ENCODE measurements at places on chromosomes 3 and 15. TPM values are rescaled to one million over a fixed set of nuclear protein-coding genes. Genes with fewer than 3 reads are reported as not detected.

DNA sequence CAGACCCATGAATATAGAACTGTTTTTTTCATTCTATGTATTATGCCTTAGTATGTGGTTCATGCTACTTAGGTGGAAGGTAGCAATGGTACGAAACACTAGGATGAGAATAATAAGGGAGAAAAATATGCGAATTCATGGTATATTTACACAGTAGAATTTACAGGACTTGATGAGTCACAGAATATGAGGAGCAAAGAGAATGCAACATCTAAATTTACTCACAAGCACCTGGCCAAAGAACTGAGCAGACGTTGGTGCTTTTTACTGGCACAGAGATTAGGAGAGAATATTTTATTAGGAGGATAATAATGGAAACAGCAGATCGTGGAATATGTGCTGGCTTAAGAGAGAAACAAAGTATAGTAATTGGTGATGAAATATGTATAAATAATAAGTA is 785.4 kb upstream of the ROBO1 start:
- H3K27ac ChIP-seq = no peak overlapping the region
- no peak for DNase-seq
- no peaks in the 10 kb centered on the region for H3K27me3 ChIP-seq
- no peak overlapping the region for H3K4me3 ChIP-seq
- no peaks in the 10 kb centered on the region for H3K36me3 ChIP-seq

GRCh38 chr3:24435584-24435983 is 59.1 kb downstream of the THRB start:
- DNase-seq = no peak
- H3K4me3 ChIP-seq = no peak overlapping the region
- no peaks in the 10 kb centered on the region for H3K27me3 ChIP-seq
- H3K27ac ChIP-seq = no peak overlapping the region

SAMD7 gene
- total RNA-seq = not detected

DNA sequence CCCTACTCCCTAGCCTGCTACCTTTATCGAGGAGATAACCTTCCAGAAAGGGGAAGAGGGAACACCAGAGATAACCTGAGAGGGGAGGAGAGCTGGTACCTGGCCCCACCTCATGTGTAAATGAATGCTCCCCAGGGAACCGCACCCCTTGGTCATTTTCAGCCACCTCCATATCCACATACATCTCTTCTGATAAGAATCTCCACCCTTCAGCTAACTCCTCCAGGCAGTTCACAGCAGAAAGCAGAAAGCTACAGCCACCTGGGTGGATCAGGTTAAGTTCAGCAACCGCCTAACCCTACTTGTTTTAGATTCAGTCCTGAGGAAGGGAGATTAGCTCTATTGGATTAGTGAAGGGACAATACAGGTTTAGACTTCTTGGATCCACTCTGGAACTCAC is 38.0 kb upstream of the TIMP4 start:
- H3K27me3 ChIP-seq = no peaks in the 10 kb centered on the region
- no peaks in the 10 kb centered on the region for H3K36me3 ChIP-seq
- peak overlapping the region; percentile 86 for H3K27ac ChIP-seq
- DNase-seq = no peak
- H3K4me3 ChIP-seq = no peak overlapping the region

- DNase-seq = peak; percentile 81
- H3K27me3 ChIP-seq = no peaks in the 10 kb centered on the region
- H3K4me1 ChIP-seq = peaks cover 3% of the 10 kb centered on the region
- H3K27ac ChIP-seq = peak overlapping the region; percentile 10
- no peaks in the 10 kb centered on the region for H3K36me3 ChIP-seq
These were observed 46.9 kb upstream of the NEDD4 start for GRCh38 chr15:56040081-56041035.

DNA sequence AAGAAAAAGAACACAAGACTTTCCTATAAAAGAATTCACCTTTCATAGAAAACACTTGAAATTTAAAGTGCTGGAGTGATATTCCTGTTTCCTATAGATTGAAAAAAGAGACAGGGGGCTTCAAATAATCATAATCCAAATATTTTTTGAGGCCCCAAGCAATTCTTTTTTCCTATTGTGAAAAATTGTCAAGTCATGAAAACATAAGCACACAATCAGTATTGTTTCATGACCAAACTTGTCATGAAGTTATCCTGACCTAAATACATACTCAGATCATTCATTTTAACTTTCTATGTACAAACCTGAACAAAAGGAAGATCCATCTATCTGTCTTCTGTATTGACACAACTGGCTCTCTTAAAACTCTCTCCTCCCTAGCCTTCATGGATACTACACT is 57.9 kb downstream of the AGTR1 start:
- H3K27ac ChIP-seq = no peak overlapping the region
- no peak overlapping the region for H3K4me3 ChIP-seq
- DNase-seq = no peak
- peaks cover 10% of the 10 kb centered on the region for H3K27me3 ChIP-seq

DNA sequence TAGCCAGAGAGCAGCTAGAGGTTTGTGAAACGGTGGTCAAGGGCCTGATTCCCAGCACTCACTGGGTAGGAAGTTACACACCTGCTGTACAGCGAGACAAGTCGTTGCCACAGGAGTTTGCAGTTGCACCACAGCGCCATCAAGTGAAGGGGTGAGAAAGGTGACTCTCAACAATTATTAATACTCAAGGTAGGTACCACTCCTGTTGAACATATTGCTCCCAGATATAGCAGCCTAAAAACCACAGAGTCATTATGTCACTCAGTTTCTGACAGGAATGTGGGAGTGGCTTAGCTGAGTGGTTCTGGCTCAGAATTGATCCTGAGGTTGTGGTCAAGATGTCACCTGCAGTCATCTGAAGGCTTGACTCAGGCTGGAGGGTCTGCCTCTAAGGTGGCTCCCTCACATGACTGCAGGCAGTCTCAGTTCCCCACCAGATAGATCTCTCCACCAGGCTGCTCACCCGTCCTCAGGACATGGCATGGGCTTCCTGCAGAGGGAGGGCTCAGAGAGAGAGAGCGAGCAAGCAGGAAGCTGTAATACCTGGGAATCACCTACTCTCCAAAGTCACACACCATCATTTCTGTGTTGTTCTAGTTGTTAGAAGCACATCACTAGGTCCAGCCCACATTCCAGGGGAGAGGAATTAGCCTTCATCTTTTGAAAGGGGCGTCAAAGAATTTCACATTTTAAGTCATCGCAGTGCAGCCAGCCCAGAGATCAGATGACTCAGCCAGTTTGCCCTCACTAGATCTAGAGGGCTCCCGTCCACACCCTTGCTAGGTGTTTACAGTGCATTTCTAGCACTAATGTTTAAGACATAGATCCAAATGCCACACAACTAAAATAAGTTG is 17.0 kb upstream of the ANO10 start:
- H3K36me3 ChIP-seq = no peaks in the 10 kb centered on the region
- H3K4me1 ChIP-seq = no peaks in the 10 kb centered on the region
- H3K4me3 ChIP-seq = no peak overlapping the region
- no peak for DNase-seq
- no peak overlapping the region for H3K27ac ChIP-seq

DNA sequence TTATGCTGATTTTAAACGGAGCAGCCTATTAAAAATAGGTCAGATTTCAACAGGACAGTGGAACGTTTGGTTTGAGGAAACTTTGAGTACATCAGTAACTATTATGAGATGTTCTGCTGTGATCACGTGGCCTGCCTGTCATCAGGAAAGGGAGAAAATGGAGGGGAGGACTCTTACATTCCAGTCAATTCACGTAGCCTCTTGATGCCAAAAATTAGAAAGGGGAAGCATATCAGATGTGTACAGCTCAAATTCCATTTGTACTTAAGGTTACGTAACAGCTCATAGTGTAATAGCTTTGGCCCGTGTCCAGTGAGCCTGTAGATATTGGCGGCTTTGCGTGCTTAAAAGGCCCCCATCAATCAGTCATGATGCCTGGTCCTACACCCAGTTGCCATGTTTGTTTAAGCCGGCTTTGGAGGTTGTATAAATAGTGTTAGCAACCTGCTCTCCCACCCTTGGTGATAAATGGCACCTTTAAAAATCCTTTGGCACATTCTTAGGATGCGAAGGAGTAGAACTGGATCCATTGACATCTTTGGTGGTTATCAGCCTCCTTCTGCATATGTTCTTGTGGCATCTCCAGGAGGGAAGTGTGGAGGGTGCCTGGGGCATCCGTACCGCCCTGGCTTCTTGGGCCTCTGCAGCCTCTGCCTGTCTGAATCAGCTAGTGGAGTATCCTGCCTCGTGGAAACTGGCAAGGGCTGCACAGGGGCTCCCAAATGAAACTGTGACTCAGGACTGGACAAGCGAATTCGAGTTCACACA is 163.9 kb downstream of the THSD4 start:
- H3K27ac ChIP-seq = peak overlapping the region; percentile 26
- DNase-seq = no peak
- H3K4me1 ChIP-seq = peaks cover 28% of the 10 kb centered on the region
- H3K36me3 ChIP-seq = no peaks in the 10 kb centered on the region
- no peak overlapping the region for H3K4me3 ChIP-seq
- no peaks in the 10 kb centered on the region for H3K27me3 ChIP-seq

CPEB1 gene
- 19.5 TPM for total RNA-seq

MINAR1 gene
- 0.62 TPM for total RNA-seq

ZBTB47 gene
- 3.6 TPM for total RNA-seq

- DNase-seq = no peak
- no peaks in the 10 kb centered on the region for H3K4me1 ChIP-seq
- H3K36me3 ChIP-seq = no peaks in the 10 kb centered on the region
- no peaks in the 10 kb centered on the region for H3K27me3 ChIP-seq
- H3K27ac ChIP-seq = no peak overlapping the region
These were observed 2.0 kb downstream of the HHATL start for GRCh38 chr3:42700366-42701288.

EPHB3 gene
- total RNA-seq = 6.0 TPM

- H3K27me3 ChIP-seq = no peaks in the 10 kb centered on the region
- no peaks in the 10 kb centered on the region for H3K36me3 ChIP-seq
- no peak overlapping the region for H3K4me3 ChIP-seq
- no peaks in the 10 kb centered on the region for H3K4me1 ChIP-seq
- no peak overlapping the region for H3K27ac ChIP-seq
These were observed 92.5 kb upstream of the MBNL1 start for GRCh38 chr3:152176241-152176640.

- H3K4me1 ChIP-seq = no peaks in the 10 kb centered on the region
- no peaks in the 10 kb centered on the region for H3K27me3 ChIP-seq
- H3K27ac ChIP-seq = no peak overlapping the region
- H3K36me3 ChIP-seq = no peaks in the 10 kb centered on the region
- no peak overlapping the region for H3K4me3 ChIP-seq
These were observed 189.3 kb downstream of the PLCH1 start for GRCh38 chr3:155555479-155556060.

SMCO1 gene
- not detected for total RNA-seq

HESX1 gene
- total RNA-seq = 1.1 TPM

DNA sequence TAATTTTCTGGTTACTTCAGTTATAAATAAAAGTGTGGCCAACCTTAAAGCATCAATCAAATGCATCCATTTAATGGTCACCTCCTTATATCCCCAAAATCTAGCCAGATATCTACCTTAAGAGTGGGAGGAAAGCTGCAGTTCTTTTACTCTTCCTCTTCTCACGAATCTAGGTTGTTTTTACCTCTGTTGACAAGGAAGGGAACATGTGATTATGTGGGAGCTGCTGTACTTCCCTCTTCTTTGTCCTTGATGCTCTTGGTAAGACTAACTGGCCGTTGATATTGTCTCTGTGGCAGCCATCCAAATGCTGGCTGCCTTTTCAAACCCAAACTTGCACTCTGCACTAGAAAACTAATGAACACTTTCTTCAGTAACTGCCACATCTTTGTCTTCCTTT is 275.3 kb upstream of the CADM2 start:
- no peaks in the 10 kb centered on the region for H3K36me3 ChIP-seq
- no peak overlapping the region for H3K4me3 ChIP-seq
- no peak overlapping the region for H3K27ac ChIP-seq
- DNase-seq = no peak
- no peaks in the 10 kb centered on the region for H3K27me3 ChIP-seq
- H3K4me1 ChIP-seq = no peaks in the 10 kb centered on the region

DNA sequence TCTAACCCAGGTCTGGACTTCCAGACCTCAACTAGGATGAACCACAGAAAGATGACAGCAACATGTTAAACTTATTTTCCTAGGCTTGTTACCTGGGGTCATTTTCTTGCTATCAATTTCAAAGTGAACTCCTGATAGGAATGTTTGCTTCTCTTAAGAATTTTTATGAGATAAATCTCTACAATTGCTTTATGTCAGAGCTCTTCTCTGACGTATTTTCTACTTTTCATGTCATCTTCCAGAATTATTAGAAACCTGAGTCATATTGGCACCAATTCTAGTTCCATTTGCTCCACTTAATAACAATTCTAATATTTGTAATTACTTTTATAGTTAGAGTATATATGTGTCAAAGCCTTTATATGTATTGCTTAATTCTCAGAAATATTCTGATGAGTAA is 2.1 kb upstream of the IGSF10 start:
- no peak overlapping the region for H3K27ac ChIP-seq
- H3K4me1 ChIP-seq = no peaks in the 10 kb centered on the region
- no peak for DNase-seq
- no peak overlapping the region for H3K4me3 ChIP-seq

DNA sequence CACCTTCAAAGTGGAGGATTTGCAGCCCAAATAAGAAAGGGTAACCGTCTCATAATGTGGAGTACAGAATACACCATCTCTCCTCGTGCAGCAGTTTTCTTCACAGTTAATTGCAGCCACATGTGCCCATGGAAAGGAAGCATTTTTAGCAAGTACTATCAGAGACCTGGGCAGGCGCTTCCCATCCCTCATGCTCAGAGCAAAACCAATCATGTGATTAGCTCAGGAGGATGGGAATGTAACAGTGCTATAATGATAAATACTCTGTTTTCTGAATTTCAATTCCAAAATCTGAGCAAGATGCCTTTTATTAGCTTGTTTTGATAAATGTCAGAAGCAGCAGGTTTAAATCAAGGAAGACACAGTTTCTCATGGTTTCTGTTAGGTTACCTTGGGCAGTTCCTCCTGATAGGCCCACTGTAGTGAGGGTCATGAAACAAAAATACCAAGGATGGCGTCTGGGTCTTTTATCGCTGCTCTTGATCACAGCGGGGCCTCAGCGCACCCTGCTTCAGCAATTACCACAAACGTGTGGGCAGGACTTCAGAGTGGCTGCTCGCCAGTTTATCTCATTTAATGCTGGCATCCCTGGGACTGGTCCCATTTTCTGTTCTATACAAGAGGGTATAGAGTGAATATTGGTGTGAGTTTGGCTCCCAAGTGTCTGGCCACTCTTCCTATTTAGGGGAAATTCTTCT is 92.6 kb upstream of the VGLL4 start:
- no peaks in the 10 kb centered on the region for H3K36me3 ChIP-seq
- H3K27ac ChIP-seq = no peak overlapping the region
- no peaks in the 10 kb centered on the region for H3K27me3 ChIP-seq

CYP1A1 gene
- total RNA-seq = 0.15 TPM

- DNase-seq = no peak
- no peak overlapping the region for H3K27ac ChIP-seq
- H3K4me1 ChIP-seq = no peaks in the 10 kb centered on the region
- no peaks in the 10 kb centered on the region for H3K27me3 ChIP-seq
- no peak overlapping the region for H3K4me3 ChIP-seq
These were observed 136.7 kb downstream of the FMN1 start for GRCh38 chr15:33057845-33058244.

LRRC34 gene
- 1.2 TPM for total RNA-seq

CYB561D2 gene
- 27.5 TPM for total RNA-seq

GRCh38 chr15:79640206-79640605 is 208.1 kb downstream of the MINAR1 start:
- H3K27me3 ChIP-seq = no peaks in the 10 kb centered on the region
- no peak overlapping the region for H3K4me3 ChIP-seq
- peak; percentile 67 for DNase-seq

CD276 gene
- 99.1 TPM for total RNA-seq

ZNF385D gene
- total RNA-seq = 13.0 TPM
